ENCODE measurements at places on chromosomes 2 and 18.

- no peak for DNase-seq
These were observed 74.3 kb downstream of the XRCC5 start for GRCh38 chr2:216183462-216183861.

DNA sequence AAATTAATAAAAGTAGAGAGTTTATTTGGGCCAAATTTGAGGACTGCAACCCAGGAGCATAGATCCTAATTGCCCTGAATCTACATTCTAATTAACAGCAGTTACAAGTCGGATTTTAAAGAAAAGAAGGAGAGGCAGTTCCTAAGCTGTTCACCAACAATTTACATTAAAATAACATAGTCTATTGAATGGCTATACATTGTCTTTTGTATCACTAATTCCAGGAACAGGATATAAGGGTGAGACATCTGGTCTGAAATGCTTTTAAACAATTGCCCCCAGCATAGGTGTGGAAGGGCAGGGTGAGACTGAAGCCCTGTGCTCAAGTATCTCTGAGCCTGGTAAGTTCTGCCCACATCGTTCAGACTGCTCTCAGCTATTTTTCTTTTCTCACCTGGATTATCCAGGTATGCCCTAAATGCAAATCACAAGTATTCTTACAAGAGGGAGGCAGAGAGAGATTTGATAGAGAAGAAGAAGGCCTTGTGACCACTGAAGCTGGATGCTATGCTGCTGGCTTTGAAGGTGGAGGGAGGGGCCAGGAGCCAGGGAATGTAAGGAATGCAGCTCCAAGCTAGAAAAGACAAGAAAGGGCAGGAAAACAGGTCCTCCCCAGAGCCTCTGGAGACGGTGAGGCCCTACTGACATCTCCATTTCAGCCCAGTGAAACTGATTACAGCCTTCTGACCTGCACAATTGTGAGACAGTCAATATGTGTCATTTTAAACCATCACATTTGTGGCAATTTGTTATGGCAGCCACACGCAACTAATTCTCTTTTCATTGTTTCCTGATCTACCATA lies 189.4 kb upstream of the ARL4C start:
- no peak for DNase-seq

DNA sequence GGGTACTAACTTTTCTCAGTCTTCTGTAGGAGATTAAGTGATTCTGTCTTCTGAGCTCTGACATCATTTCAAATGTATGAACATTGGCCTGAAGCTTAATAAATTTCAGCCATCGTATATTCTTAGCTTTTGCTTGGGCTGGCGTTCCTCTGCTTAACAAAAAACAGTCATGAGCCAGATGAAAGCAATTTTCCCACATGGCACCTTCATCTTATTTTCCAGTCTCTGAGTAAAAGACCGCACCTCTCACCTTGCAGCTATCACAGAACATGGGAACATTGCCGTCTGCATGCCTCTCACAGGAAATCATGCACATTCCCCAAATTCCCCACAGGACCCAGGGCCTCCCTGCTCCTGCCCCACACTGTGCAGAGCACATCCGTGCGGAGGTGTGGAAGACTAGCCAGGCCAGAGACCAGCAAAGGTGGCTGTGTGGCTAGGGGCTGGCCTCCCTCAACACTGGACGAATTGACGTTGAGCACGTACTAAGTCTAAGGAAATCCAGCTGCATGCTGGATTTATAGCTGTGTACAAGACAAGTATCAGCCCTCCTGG lies 531.8 kb upstream of the ID2 start:
- no peak for DNase-seq

- no peak for DNase-seq
These were observed 21.8 kb upstream of the CD226 start for GRCh38 chr18:69969491-69969890.

GRCh38 chr2:210553373-210553772 lies 3.0 kb upstream of the CPS1 start:
- DNase-seq = no peak

DNA sequence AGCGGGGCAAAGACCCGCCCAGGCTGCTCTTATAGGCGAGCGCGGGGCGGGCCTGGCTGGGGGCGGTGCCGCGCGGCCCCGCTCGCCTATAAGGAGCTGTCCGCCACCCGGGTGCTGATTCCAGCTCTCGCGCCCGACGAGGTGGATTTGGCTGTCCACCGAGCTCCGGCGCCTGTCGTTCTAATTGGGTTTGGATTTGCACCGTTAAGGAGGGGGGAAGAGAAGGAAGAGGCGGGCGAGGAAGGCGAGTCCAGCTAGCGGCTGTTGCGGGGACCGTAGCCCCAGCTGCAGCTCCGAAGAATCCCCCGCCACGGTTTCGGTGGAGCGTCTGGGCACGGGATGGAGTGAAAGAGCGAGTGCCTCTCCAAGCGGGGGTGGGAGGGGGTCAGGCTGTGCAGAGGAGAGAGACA lies at the start of gene CNTNAP5:
CNTNAP5 (plus strand) TSS at position 117 of the 410 bp plus-strand sequence. CDS start 364 bp downstream, outside the sequence.
- no peak for DNase-seq

DNA sequence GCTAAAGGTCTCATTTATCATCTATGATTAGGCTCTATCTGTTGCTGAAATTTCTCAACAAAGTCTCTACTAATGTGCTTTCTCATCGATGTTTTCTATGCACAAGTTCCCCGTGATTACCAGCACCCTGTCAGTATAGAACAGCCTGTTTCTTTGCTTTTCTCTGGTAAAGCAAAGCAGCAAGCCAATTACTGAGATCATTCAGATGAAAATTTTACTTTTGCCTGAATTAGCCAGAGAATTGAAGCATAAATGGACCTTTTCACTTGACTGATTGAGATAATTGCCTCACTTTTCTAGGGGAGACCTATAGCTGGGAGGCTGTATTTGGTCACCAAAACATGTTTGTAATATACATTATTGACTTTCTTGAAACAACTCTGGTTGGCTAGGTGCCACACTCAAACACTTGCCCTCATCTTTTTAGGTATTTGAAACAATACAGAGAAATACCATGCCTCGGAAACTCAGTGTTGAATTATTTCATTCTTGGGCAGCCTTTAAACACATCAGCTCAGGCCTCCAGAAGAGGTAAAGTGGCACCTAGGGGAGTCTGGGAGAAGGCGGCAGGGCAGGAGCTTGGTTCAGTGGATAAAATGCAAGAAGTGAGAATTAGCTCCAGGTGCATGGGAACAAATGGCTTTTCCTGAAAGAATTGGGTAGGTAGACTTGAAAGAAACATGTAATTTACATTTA lies 96.2 kb downstream of the GALNT3 start:
- no peak for DNase-seq

- no peak for DNase-seq
These were observed 50.0 kb upstream of the STON1 start for GRCh38 chr2:48479915-48480314.

- DNase-seq = no peak
These were observed 2.3 kb downstream of the PSMD1 start for GRCh38 chr2:231058761-231059550.

GRCh38 chr2:164710837-164711765 lies 89.8 kb upstream of the GRB14 start:
- no peak for DNase-seq

DNA sequence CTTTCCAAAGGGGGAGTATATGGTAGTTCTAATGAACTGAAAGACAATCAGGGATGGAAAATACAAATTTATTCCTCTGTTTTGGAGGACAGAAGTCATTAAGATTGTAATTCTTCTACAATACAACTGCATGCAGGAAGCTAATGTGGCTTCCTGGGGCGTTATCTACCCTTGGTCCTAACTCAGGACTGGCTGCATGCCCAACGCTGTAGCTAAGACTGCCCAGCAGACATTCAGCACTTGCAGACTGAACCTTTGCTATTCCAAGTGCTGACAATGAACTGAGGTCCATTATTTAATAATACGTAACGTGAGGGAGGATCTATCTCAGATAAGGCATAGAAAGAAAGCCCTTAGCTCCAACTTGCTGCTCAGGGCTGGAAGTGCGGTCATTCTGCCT lies 53.2 kb downstream of the ZAP70 start:
- no peak for DNase-seq

DNA sequence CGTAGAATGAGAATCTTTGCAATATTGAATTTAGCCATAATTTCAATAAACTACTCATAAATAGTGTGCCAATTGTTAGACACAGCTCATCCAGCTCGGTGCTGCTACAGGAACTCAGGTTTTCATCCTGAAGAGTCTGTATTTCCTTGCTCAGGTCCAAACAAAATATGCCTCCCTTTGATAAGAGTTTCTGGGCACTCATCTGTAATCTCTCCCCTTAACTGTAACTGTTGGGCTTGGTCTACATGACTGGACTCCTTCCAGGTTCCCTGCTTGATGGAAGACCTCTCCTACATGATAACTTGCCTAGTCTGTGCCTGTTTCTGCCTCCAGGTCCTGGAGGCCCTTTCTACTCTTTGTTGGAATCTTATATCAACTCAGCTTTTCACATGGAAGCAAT lies 57.9 kb downstream of the GCA start:
- no peak for DNase-seq

GRCh38 chr2:122167515-122167914 lies 412.1 kb downstream of the TSN start:
- DNase-seq = no peak
